ENCODE measurements at places on chromosomes 7 and 10.

GRCh38 chr10:11345224-11346054 lies 266.0 kb downstream of the USP6NL start:
- no peak for DNase-seq

GRCh38 chr7:101816595-101817470 lies 593 bp upstream of the CUX1 start:
- no peak for DNase-seq

DNA sequence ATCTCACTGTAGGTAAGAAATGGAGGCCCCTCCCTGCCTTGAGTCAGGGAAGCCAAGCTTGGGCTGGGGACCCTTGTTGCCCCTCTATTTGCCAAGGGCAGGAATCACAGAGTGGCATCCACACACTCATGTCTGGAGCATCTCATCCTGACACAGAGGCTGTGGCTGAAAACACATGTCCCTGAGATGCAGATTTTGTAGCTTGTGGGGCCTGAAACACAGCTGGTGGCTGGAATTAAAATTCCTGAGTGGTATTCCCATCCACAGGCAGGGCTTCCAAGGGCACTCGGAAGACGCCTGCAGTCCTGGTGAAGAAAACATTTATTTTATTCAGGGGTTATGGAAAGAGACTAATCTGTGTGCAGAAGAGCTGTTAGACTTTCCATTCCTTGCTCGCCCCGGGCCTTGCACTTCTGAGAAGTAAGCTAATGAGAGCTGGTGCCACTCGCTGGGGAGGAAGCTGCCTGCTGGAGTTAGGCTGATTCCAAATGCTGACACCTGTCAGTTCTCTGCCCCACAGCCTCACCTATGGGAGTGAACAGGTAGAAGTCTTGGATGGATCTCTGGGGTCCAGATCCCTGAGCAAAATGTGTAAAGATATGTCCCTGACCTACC lies 36.0 kb downstream of the C10orf120 start:
- no peak for DNase-seq

- no peak for DNase-seq
These were observed 4.6 kb downstream of the USP54 start for GRCh38 chr10:73586583-73586984.

- DNase-seq = no peak
These were observed 868 bp downstream of the MYO1G start for GRCh38 chr7:44977959-44978335.
